ENCODE measurements at places on chromosomes 16 and 17. TPM values are rescaled to one million over a fixed set of nuclear protein-coding genes. Genes with fewer than 3 reads are reported as not detected.

Gene NPB
- total RNA-seq = not detected

Gene AATK
- total RNA-seq = 1.9 TPM

Gene GPR142
- total RNA-seq = not detected

Gene ATP6V0D1
- total RNA-seq = 87.5 TPM

Gene TMEM92
- total RNA-seq = not detected

Gene SLC16A11
- total RNA-seq = not detected

Gene MYH13
- total RNA-seq = not detected

Gene NPIPA7
- 5.3 TPM for total RNA-seq

Gene KRT23
- not detected for total RNA-seq
